MG63 (cell line): ENCODE measurements at places on chromosomes 7 and 10.

DNA sequence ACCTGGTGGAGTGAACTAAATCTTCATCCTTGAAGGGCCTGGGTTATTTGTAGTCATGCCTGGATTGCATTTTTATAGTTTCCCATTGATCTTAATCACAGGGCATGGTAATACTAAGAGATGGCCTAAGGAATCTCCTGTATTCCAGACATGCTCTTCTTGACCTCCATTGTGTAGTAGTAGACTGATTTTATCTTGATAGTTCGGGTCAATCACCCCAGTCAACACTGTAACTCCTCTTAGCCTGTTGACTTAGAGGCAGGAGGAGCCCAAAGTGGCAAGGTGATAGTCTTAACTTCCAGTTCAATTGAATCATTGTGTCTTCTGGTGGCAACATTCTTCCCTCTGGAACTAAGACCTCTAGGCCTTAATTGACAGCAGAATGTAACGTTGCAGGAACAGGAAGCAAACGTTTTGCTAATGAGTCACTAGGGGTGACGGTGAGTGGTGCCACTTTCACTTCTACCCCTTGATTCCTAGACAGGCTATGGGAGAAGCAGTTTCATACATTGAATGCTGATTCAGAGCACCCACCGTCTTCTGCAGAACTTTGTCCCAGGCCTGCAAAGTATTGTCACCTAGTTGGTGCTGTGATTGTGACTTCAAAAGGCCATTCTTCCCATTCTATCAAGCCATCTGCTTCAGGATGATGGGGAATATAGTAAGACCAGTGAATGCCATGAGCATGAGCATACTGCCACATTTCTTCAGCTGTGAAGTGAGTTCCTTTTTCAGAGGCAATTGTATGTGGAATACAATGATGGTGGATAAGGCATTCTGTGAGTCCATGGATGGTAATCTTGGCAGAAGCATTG is 24.0 kb upstream of the PAPSS2 start:
- DNase-seq, result peak; percentile 43

DNA sequence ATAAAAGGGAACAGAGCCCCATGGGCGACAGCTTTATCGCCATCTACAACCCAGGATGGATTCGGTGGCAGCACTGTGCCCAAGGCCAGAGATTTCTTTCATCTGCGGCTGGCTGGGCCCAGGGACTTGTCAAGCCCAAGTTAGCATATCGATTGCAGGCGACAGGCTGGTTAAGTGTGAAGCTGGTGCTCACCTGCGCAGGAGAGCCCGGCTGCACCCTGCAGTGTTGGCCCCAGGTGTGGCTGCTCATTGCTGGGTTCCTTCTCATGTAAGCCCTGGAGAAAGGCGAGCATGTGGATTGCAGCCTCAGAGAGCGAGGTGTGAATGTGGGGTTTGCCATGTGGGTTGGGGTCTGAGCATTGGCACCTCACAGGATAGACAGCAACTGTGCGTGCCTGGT is 40.6 kb upstream of the LRRC4 start:
- no peak for DNase-seq

DNA sequence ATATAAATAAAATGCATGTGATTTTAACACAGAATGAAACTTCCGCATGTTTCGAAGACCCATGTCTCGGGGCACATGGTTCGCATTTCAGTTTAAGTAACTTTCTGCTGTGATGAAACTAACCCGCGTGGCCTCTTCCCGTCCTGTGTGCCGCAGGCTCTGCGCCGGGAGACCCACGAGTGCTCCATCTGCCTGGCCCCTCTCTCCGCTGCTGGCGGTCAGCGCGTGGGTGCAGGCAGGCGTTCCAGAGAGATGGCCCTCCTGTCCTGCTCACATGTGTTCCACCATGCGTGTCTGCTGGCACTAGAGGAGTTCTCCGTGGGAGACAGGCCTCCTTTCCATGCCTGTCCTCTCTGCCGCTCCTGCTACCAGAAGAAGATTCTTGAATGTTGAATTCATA is 35.7 kb downstream of the RNF32 start:
- DNase-seq, result no peak

DNA sequence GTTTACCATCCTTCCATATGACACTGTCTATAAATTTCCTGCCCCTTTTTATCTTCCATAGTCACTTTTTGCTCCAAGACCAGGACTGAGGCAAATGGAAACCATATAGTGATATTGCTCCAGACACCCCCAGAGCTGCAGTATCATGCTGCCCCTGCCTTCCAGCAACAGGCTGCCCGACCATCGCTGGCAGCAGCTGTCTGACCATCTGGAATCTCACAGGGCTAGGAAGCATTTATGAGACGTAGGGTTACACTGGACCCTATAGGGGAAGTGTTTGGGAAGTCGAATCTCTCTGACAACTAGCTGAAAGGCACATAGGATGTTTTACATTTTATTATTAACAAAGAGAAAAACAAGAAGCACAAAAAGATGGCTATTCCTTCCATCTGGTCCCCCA is 19.4 kb downstream of the ENO4 start:
- DNase-seq, result no peak

DNA sequence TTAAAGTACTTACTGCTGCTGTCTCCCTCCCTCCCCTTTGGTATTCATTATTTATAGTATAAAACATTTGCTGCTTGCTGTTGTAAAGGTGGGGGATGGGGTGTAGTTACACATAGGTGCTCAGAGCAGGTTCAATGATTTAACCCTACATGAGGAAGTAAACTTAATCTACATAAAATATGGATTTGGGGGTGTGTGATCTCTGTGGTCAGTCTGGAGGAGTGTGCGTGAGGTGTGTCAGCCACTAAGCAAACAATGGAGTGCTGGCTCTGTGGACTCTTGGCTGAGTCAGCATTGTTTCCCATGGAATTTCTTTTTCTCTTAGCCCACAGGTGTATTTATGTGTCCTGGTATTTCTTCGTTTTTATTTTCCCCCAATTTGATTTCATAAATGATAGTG is 133.9 kb downstream of the AUTS2 start:
- no peak for DNase-seq

DNA sequence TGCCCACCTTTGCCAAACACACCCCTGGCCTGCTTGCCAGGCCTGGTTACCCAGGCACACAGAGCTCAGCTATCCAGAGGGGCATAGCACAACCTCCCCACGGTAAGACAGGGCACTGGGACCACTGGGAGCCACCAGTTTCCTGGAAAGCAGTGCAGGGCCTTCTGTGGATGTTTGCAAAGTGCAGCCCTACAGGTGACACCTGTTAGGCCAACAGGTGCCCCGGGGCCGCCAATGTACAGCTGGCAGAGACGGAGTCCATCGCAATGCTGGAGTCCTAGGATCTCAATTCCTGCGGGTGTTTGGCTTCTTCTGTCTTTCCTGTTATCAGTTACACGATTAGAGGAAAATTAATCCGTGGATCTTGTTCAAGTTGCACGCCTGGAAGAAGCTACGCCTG is 94.9 kb downstream of the NPTX2 start:
- DNase-seq, result no peak

GRCh38 chr10:36301539-36301938 is 659.4 kb upstream of the FZD8 start:
- DNase-seq, result no peak

GRCh38 chr10:12340937-12341336 is 8.4 kb upstream of the CAMK1D start:
- DNase-seq, result no peak

GRCh38 chr7:132398253-132398925 is 177.9 kb downstream of the PLXNA4 start:
- DNase-seq, result no peak
